ENCODE measurements at places on chromosomes 5 and 9.

DNA sequence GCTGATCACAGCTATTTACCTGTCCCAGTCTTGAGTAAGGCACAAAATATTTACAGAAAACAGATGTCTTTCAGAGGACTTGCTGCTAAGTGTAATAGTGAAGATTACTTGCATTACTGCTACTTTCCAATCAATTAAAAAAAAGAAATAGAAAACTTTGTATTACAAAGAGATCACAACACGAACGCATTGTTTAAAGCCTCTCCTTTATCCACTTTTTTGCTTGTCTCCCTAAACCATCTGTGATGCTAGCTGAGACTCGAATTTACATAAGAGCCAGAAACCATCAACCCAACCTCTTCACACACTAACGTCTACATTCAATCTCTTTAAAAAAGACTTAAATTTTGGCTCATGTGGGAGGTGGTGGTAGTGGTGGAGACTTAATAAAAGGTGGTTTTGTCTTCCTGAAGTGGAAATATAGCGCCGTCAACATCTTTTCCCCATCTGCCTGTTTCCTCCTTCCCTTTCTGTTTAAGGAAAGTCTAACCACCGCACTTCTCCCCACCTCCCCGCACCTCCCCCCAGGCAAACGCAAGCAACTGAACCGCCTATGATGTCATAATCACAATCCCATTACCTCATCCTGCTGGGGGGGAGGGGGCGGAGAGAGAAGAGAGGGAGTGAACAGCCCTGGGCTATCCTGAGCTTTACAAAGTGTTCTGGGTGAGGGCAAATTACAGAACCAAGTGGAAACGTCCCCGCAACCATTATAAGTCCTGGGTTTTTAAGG is 948 bp upstream of the FAM53C start:
- peak; percentile 86 for DNase-seq

GRCh38 chr9:136080716-136081112 is 14.4 kb downstream of the NACC2 start:
- peak; percentile 21 for DNase-seq

DNA sequence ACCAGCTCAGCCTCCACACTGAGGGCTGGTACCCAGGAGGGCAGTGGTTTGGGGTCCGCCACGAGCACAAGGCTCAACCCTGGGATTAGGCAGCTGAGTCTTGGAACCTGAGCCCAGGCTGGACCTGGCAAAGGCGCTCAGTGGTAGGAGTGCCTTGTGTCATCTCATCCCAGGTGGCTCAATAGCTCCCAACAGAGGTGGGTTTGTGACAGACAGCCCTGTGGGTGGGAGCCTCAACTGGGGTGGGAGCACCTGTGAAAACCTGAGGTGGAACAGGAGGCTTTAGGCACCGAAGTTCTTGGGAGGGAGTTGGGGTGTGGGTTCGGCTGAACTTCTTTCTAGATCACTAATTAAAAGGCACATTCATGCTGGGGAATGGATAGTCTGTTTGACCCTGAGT is 35.2 kb upstream of the SMU1 start:
- no peak for DNase-seq

- no peak for DNase-seq
Observed at GRCh38 chr9:125749951-125750626, 2.9 kb downstream of the PBX3 start.

- no peak for DNase-seq
Observed at GRCh38 chr9:16028548-16028947, 475.7 kb downstream of the CCDC171 start.

DNA sequence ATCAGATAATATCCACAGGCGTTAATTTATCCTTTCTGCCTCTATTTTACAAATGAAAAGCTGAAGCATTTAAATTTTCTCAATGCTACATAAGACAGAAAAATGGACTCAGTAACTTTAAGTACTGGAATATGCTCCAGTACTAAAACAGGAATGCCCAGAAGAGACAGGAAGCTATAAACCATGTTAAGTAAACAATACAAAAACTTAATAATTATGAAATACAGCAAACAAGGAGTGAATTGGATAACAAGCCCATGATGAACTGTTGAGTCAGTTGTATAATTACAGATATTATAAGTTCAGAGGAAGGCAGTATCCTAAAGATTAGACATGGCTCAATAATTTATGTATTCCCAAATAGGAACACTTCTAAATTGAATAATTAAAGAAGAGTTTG is 148.5 kb downstream of the CHSY3 start:
- no peak for DNase-seq

DNA sequence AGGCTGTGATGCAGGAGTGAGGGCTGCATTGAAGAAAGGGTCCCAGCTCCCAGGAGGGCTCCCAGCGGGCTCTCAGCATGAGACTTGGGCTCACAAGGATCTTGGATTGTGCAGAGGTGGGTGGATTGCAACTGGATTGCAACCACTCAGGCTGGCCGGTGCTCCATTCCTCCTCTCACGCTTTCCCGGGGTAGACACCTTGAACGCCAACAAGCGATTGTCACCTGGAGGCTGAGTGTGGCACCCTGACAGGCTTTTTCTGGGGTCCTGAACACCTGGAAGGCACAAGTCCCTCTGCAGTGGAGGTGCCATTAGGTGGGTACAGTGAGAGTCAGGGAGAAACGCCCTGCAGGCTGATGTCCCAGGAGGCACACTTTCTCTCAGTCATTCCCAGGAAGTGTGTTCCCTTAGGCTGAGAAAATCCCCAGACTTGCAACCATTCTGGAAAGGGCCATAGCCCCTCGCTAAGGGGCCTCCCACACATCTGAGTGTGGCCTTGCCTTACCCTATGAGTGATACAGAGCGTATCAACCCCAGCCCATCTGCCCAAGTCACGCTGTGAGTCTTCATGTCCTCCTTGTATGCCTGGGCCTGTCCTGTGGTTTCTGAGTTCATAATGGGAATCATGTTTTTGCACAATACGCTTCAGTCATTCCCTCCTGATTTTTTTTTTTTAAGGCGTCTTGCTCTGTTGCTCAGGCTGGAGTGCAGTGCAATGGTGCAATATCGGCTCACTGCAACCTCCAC is 488.1 kb downstream of the IRX1 start:
- no peak for DNase-seq

GRCh38 chr5:137201876-137202275 is 297.2 kb downstream of the SPOCK1 start:
- DNase-seq, result no peak

DNA sequence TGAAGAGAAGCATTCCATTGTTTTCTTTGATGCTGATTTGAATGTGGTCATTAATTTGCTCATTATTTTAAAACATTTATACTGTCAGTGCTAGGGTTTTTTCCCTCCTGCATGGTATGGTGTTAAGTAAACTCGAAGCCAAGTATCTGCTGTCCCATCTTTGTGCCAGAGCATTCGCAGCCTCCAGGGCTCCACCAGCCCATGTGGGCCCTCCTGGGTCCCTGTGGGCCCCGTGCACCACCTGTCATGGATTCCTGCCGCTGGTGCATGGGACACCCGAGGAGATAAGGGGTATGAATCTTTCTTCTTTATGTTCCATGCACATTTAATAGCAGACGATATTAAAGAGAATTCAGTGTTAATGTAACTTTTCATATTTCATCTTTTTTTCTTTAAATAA is 95.1 kb downstream of the TRIO start:
- no peak for DNase-seq

- DNase-seq, result no peak
Observed at GRCh38 chr9:31639451-31639850, 745.0 kb upstream of the ACO1 start.

- DNase-seq, result no peak
Observed at GRCh38 chr5:78387468-78388153, 27.2 kb downstream of the SCAMP1 start.

DNA sequence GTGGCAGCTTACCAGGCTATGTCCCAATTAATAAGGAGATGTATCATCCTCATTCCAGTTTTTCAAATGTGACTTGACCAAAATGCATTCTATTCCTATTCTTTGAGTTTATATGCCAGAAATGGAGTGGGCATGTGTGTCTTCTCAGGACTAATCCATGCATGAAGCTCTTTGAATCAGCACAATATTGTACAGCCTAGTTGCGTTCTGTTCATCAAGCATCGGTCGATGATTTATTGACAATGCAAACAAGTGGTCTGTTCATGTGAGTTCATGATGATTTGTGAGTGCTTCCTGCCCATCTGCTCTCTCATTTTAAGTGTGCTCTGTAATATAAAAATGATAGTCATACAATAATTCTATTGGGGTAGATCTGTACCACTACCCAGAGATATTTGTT is 48.3 kb downstream of the PALM2AKAP2 start:
- no peak for DNase-seq

Measured in ovary (tissue), 10 donors.